Activated CD4-positive, alpha-beta T cell treated with anti-CD3 and anti-CD28 coated beads, Interleukin-2, amount 10 ng/mL, durations not matched to agents 24 days and 14 days (primary cell): ENCODE measurements at places on chromosomes 1 and 21.

DNA sequence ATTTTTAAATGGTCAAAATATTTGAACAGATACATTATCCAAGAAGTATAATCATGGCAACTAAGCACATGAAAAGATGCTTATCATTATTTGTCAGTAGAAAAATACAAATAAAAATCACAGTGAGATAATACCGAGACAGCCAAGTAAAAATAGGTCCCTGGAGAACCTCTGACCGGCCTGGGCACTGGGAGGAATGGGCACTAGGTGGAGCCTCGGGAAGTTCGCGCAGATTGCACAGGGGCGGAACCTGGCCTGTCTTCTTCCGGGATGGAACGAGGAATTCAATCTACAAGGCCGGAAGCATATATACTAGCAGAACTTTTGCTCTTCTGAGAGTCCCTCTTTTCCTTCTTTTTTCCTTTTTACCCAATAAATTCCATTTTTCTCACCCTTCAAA lies 148.5 kb upstream of the CHRM3 start:
- no peak for DNase-seq

DNA sequence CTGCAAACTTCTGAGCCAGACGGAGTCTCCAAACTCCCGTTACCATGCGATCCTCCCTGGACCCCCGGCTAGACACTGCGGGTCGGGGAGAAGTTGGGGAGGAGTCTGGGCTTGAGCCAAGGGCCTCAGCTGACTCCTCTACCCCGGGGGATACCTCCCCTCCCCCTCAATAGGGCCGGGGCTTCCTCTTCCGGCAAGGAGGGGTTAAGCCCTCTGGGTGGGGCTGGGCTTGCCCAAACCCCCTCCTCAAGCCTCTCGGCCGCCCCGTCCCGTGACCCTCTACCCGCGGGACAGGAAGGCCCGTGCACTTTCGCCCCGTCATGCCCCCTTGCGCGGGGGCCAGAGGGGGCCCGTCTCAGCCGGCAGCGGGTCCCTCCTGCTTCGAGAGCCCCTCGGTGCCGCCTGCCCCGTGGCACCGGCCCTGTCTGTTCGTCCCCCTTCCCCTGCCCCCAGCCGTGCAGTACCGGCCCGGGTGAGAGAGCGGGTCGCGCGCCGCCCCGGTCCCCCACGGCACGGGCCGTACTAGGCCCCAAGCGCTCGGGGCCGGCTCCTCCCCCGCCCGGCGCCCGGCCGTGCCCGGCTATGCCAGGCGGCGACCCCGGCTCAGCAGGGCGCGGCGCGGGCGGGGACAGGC lies 652 bp downstream of the ARL8A start:
- DNase-seq, result peak; percentile 85

DNA sequence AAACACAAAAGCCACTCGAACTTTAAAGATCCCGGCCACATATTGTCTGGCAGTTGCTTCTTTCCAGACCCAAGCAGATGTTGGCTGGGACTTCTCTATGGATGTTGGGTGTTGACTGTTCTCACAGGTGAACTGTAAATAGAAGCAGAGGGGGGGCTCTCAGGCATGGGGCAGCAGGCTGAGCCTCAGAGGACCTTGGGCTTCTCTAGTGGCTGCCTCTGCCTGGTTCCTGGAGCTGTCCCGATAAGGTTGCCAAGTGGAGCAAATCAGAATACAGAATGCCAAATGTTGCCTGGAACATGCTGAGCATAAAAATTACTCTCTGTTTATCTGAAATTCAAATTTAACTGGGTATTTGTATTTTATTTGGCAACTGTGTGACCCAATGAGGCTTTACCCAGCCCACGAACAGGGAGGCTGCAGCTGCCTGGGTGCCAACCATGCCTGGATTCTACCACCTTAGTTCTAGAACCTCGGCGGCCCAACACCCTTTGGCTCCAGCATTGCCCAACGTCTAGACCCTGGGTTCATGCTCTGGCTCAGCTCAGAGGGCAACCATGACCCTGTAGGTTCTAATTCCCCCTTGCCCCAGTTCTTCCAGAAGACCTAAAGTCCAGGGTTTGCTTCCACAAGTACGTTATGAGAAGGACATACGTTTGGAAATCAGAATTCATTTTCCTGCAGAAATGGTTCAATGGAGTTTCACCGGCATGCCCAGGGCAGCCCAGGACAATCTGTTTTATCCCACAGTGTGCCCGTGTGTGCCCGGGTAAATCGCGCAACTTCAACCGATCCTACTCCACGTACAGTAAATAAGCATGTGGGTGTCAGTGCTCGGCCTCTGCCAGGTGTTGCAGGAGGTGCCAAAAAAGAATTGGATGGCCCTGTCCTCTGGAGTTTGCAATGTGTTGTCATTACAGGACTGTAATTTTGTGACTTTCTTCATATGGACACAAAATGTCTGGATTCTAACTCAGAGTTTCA lies 5.4 kb upstream of the SLC45A1 start:
- DNase-seq, result no peak

GRCh38 chr1:190491404-190491803 lies 13.7 kb upstream of the BRINP3 start:
- DNase-seq, result no peak

DNA sequence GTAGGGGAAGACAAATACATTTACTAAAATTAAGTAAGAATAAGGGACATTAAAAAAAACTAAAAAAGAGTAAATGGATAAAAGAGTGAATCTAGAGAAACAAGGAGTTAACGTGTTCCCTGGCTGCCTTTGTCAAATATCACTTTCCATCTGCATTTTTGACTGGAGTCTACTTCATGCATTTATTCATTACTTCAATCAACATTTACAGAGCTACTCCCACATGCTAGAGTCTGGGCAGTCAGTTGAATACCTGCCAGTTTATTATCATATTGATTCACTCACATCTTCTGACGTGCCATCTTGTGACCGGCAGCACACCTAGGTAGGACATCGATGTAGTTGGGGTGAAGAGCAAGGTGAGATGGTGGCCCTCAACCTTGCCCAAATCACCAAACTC lies 35.6 kb upstream of the KCNA3 start:
- no peak for DNase-seq

DNA sequence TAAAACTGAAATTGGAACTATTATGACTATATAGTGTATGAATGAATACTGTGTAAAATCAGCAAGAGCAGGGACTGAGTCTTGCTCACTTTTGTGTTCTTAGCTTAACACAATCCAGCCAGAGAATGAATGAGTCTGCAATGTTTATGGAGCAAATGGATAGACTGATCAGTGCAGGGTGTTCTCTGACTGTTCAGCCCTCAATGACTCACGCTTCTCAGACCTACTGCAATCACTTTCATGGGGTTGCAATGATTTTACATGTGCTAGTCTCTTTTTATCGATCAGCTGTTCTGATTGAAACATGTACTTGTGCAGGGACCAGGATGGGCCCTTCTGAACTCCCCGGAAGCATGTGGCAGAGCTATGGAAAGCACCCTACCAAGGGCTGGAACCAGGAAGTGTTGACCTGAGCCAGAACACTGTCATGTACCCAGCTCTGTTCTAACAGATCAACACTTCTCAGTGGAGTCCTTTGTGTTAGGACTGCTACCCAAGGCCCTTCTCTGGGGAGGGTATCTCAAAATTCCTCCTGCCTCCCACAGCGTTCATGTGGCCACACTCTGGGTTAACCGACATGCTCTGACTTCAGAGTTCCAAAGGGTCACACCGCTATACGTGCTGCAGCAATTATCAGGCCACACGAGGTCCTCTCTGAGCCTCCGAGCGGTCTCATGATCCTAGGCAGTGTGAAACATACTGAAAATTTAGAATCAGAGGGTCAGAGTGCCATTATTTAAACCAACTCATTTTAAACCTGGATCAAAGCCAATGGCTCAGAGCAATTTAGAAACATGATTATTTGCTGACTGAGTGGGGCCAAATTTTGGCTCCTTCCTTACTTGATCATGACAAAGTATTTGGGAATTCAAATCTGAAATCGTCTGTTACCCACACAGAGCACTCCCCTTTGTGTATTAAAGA lies 35.2 kb downstream of the GRIK1 start:
- DNase-seq, result no peak

GRCh38 chr1:78703806-78704205 lies 54.2 kb downstream of the IFI44 start:
- DNase-seq, result peak; percentile 13

GRCh38 chr1:181655756-181656155 lies 172.4 kb downstream of the CACNA1E start:
- no peak for DNase-seq
